ENCODE measurements at places on chromosomes 6 and 20.
A peak's percentile ranks its signal among the peaks of the same experiment; 100 is the strongest.

DNA sequence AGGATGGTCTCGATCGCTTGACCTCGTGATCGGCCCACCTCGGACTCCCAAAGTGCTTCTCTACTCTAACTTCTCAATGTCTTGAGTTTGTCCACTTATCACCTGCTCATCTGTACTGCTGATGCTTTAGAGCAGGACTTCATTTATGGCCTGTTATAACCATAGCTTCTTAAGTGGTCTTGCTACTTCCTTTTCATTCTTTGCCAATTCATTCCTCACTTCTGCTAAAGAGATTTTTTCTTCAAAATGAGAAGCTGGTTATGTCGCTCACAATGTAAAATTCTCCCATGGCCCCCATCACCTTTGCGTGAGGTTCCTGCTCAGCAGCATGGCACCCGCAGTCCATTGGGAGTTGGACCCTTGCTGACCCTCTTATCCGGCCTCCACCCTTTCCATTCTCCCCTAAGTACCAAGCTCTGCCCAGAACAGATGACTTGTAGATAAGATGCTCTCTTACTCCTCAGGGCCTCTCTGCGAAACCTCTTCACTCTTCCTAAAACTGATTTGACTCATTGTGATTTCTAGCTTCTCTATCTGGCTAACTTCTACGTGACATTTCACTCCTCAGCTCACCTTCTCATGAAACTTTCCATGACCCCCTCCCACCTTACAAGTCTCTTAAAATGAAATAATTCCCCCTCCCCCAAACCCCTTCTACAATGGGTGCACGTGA lies 13.9 kb upstream of the CD164 start:
- no peak for DNase-seq

DNA sequence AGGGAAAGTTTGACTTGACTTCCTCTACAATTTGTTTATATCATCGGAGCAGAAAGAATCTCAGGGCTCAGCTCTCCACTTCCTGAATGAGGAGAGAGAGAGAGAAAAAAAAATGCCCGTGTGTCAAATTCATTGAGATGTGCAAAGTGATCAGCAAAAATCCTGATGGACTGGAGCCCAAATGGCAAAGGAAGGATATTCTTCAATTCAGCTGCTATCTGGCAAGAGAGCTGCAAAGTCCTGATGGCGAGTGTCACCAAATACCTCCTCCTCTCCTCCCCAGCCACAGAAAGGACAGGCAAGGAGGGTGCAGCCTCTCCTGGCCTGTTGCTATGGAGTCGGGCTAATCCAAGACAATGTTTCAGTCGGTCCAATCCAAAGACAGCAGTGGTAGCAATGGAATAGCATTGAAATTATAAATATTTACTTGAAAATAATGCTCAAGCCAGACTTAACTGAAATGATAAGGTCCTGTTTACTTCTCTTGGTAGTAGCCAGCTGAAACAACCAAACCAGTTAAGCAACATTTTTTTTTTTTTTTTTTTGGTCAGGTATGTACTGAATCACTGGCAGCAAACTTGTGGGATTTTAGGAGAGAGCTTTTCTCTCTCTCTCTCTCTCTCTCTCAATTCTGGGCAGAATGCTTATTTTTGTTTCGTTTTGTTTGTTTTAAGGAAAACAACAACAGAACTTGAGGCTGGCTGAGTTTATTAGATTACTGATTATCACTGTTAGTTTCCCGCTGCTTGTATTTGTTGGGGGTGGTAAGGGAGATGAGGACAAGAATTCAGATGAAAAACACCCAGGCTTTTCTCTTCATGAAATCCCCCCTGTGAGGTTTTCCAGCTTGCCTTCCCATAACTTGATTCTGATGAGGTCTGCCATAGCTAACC lies 204.2 kb downstream of the BCAS1 start:
- no peak for DNase-seq

DNA sequence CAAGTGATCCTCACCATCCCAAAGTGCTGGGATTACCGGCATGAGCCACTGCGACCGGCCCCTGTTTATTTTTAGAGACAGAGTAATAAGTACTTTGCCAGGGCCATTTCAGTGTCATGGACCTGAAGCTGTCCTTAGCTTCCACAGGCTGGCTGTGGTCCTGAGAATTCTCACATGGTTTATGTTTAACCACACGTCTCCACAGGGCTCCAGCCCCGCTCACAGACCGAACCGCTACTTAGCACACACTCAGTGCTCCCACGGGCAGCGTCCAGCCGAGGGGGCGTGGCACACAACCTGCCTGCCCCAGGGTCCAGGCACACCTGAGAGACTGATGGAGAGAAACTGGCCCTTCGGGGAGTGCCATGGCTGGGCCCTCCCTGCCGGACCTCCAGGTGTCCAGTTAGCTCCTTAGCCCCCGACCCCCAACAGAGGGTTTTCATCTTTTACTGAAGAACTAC lies 11.7 kb downstream of the ACSS1 start:
- no peak for DNase-seq

DNA sequence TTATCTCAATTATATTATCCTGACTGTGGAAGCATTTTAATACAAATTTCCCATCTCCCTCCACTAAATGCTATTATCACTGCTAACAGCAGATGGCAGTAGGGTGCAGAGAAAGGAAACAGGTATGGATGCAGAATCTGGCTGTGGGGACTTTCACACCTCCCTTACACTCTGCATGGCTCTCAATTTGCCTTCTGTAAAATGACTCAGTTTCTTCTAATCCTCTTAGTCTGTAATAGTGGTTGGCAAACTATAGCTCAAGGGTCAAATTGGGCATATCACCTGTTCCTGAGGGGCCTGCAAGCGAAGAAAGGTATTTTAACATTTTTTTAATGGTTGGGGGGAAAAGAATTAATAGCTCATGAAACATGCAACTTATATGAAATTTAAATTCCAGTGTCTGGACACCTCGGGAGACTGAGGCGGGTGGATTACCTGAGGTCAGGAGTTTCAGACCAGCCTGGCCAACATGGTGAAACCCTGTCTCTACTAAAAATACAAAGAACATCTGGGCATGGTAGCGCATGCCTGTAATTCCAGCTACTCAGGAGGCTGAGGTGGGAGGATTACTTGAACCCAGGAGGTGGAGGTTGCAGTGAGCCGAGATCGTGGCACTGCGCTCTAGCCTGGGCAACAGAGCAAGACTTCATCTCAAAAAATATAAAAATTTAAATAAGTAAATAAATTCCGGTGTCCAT lies 83.5 kb downstream of the ZMYND8 start:
- DNase-seq = peak; percentile 17

- DNase-seq = no peak
Measured at GRCh38 chr20:57840066-57840465, 130.3 kb upstream of the PMEPA1 start.

DNA sequence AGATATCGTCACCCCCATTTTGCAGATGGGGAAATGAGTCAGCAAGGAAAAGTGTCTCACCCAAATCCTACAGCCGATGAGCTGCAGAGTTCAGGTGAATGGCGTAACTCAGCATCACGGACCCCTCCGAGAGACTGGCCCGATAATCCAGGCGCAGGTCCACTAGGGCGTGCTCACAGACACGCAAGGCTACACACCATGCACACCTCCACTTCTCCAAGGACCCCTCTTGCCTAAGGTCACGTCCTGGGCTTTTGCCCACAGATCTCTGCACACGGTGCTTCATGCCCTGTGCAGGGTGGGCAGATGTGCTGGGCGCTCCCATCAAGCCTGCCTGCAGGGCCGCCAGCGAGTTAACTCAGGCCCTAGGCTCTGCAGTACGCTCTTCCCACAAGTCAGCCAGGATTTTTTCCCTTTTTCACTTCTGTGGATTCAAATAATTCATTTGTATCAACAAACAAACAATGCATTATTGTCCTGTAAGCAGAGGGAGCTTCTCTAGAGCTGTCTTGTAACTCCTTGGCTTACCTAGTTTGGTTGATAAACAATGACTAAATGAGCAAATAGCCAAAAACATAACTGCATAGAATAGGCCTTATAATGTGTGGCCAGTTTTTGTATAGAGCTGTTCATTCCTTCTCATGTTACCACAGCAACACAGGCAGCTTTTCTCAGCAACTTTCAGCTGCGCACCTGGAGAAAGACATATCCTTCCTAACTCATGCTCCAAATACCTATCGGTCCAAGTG lies 139.1 kb downstream of the AGPAT4 start:
- DNase-seq = no peak

GRCh38 chr6:33213989-33214335 lies 5.7 kb downstream of the RING1 start:
- DNase-seq = no peak

DNA sequence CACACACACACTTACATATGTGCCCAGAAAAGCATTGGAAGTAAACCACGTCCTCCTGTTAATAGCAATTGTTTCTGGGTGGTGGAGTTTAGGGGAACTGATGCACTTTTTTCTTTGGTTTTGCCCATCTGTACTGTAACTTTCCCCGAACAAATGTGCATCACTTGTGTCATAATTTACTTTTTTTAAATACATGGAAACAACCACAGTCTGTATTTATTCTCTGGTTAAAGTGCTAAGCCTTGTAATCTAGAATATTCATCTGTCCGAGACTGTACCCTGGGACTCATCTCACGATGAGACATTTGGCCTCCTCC lies 61.5 kb upstream of the CD93 start:
- DNase-seq = no peak

- DNase-seq = no peak
Measured at GRCh38 chr6:24883618-24884017, 52.1 kb downstream of the RIPOR2 start.

DNA sequence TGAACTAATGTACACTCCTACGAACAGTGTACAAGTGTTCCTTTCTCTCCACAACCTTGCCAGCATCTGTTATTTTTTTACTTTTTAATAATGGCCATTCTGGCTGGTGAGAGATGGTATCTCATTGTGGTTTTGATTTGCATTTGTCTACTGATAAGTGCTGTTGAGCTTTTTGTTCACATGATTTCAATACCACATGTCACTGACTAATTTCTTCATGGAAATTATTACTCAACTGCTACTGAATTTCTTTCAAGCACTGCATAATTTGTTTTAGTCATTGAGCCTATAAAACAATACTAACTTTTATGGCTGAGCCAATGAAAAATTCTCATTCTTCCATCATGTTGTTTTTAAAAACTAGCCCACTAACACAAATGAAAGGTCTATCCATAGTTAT lies 115.4 kb downstream of the FRK start:
- DNase-seq = no peak

DNA sequence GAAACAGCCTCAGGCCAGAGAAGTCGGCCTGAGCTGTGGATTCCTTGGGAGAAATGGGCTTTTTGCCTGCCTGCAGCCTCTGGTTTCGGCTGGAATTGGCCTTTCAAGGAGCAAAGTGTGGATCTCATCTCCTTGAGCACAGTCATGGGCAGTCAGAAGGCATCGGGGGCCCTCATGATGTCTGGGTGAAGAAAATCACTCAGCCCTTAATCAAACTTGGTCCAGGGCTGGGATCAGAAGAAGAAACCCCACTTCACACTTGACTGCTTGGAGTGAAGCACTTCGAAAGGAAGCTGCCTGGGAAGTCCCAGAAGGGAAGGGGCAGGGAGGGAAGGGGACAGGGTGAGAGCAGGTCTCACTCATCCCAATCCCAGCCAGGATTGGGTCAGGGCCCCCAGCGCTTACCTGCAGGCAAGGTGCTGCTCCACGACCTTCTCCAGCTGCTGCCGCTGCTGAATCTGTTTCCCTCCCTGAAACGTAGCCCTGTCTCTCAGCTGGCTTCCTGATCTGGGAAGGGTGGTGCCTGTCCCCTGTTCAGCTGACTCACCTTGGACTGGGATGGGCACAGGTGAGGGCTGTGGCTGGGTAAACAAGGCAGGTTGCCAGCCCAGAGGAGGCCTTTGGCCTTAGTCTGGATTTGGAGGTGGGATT lies at the start of gene SDCBP2:
Gene SDCBP2 (minus strand): TSS at position 460 of the 651 bp plus-strand sequence. CDS start 8,723 bp downstream, outside the sequence.
- DNase-seq = no peak

DNA sequence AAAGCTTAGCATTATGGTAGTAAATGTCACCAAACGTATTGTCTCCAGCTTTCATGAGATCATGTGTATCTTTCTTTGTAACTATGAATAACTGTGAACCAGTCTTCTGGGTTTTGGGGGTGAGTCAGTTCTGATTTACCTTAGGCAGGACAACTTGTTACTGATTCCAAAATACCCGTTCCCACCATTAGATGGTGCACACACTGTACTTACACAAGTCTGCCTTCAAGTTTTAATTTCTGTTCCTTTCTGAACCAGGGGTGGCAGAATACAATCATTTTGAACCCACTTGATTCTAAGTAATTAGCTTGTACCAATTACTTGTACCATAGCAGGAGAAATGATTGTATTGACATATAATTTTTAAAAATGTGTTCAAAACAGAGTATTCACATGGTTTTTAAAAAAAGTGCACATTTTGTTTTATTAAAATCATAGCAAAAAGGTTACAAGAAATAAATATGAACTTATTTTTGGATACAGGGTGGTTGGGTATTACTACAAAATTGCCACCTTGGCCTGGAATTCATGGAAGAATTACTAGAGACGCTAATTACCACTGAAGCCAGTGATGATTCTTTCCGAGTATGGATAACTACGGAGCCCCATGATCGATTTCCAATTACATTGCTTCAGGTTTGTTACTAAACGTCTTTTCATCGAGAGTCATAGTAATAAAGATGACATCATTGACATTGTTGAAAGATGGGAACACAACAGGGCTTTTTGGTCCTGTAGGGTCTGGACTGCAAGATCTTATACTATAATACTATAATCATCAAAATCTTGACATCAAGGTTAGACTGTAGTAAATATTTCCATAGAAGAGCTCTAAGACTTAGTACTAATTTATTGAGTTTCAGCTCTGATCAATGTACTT lies 75.2 kb upstream of the GLP1R start:
- no peak for DNase-seq

DNA sequence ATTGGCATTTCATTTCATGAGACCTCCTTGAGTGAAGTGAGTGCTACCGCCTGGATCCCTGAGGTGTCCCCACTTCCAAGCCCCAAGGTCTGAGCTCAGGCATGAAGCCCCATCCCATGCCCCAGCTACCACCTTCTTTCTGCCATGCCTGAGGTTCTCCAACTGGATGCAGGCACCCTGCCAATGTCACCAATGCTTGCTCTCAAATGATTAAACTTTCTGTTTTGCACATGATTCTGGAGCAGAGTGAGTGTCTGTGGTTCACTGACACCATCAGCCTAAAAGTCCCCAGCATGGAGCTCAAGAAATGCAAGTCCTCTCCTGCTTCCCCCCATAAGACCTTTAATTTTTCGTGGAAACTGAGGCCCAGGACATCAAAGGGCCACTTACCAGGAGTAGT lies 43.7 kb upstream of the BPIFA2 start:
- no peak for DNase-seq

- no peak for DNase-seq
Measured at GRCh38 chr20:49854190-49854875, 41.7 kb downstream of the SLC9A8 start.

DNA sequence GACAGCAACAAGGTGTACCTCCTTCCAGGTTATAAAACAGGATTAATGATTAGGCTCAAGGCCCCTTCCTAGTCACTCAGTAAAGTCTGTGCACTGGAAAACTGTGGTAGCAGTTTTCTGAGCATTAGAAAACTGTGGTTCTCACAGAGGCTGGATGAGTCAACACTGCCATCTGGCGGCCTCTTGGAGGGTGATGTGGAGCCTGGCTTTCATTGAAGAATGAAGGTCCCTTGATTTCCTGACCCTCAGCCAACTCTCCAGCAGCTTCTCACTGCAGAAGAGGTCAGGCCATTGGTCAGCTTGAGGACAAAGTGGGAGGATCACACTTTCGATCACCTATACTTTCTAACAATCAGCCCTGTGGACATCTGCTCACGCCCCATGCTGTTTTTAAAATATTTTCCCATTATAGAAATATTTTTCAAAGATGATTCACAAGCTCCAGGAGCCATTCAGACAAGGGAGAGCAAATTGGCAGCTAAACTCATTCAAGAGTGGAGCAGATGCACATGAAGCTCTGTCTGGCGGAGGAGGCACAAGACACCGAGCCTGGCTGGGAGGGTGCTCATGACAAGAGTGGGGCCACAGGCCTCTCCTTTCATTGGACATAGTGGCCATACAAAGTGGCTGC lies 23.2 kb downstream of the PSMB1 start:
- peak; percentile 52 for DNase-seq
